Stimulated activated CD4-positive, alpha-beta T cell treated with anti-CD3 and anti-CD28 coated beads, Interleukin-2, amount 100 ng/mL, for 4 hours (primary cell): ENCODE measurements at places on chromosomes 11 and 22.

DNA sequence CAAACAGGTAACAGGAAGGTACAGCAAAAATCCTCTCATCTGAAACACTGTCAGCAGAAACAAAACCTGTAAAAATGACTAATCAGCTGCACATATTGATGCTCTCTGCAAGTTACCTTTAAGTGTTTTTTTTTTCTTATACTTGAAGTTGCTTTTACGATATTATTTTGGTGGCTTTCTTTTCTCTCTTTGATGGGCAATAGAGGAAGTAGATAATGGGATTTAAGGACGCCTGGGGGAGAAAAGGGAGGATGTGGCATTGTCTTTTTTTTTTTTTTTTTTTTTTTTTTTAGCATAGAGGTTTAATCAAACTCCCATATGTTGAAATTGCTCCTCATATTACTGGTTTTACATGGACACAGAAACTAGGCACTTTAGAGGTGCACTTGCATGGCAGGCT is 11.4 kb upstream of the ADSL start:
- DNase-seq, result no peak

DNA sequence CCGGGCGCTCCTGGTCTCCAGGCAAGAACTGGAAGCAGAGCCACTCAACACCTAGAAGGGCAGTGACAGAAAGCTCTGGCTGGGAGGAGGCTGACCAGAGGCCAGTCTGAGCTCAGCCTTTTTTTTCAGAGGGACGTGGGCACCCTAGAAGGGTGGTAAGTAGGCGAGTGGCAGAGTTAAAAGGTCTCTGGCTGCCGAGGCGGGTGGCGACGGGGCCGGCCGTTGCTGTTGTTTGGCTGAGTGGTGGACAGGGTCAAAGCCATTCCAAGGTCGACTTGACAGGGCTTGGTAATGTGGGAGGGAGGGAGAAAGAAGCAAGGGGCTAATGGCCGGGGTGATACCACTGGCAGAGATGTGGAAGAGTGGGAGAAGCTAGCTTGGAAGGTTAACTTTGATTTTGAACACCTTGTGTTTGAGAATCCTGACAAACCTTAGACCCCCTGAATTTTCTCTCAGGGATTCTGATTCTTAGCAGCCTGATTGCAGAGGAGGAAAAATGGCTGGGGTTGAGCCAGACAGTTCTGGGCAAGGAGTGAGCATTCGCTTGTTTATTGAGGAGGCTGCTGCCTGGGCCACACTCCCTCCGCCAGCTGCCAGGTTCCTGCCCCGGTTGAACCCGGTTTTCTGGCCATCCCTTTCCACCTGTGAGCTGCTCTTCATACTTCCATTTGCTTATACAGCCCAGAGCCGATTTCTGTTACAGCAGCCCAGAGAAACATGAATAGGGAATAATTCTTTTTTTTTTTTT is 868 bp upstream of the SYCE3 start:
- DNase-seq, result no peak

- DNase-seq, result no peak
These were observed 62.8 kb downstream of the TEAD1 start for GRCh38 chr11:12737024-12737423.

GRCh38 chr11:3810951-3811350 is 2.6 kb downstream of the PGAP2 start:
- no peak for DNase-seq

DNA sequence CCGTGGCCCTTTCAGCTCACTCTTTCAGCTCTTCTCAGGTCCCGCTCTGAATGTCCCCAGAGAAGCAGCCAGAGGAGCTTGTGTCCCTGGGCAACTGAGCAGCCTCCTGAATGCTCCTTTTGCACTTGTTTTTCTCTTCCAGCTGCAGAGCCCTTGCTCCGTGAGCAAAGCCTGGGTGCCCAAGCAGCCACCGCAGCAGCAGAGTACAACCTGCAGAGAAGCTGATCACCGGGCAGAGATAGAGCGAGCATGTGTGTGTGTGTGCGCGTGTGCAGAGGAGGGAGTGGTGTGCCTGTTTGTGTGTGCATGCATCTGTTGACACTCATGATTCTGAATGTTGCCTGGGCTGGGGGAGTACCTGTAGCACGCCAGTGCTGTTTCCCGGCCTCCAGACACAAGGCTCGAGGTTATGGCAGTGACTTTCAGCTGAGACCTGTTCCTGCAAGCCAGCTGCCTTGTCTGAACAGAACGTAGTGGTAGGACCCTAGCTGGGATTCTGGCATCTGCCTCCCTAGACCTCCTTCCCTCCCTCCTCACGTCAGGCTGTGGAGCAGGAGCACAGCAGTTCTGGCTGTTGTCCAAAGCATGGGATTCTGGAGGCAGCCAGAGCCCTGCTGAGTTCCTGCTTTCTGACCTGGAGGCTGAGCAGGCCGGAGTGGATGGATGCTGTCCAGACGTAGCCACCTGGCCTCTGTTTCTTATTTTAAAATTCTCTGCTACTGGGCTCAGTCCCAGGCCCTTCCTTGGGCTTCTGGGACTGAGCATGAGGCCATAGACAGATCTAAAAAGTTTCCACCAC is 4.5 kb upstream of the MAPK8IP1 start:
- no peak for DNase-seq

DNA sequence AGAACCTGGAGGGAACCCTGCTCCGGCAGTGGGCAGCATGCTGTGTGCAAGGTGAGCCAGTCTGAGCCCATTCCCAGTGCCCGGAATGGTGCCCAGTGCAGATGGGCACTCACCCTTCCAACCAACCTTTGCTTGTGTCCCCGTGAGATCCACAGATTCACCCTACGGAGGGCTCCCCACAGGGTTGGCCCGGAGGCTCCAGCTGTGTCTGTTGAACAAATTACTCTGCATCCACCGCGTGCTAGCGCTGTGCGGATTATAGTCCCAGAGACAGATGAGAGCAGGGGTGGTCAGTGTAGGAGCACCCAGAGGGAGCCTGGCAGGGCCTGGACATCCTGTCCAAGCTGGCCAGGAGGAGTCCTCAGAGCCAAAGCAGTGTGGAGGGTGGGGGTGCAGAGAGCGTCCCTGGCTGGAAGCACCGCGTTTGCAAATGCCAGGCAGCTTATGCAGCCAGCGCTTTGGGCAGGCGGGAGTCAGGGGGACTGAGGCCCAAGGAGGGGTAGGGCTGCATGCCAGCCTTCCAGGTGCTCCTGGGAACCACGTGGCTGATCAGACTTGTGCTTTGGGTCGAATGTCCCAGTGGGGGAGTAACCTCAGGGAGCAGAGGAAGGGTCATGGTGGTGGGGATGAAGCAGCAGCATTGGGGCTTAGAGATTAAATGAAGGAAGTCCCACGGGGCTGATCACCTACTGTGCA is 80.5 kb downstream of the KCNQ1 start:
- DNase-seq, result no peak

GRCh38 chr11:61509043-61510029 is 787 bp downstream of the LRRC10B start:
- peak; percentile 39 for DNase-seq

- DNase-seq, result no peak
These were observed 309.6 kb downstream of the METTL15 start for GRCh38 chr11:28417601-28418323.

DNA sequence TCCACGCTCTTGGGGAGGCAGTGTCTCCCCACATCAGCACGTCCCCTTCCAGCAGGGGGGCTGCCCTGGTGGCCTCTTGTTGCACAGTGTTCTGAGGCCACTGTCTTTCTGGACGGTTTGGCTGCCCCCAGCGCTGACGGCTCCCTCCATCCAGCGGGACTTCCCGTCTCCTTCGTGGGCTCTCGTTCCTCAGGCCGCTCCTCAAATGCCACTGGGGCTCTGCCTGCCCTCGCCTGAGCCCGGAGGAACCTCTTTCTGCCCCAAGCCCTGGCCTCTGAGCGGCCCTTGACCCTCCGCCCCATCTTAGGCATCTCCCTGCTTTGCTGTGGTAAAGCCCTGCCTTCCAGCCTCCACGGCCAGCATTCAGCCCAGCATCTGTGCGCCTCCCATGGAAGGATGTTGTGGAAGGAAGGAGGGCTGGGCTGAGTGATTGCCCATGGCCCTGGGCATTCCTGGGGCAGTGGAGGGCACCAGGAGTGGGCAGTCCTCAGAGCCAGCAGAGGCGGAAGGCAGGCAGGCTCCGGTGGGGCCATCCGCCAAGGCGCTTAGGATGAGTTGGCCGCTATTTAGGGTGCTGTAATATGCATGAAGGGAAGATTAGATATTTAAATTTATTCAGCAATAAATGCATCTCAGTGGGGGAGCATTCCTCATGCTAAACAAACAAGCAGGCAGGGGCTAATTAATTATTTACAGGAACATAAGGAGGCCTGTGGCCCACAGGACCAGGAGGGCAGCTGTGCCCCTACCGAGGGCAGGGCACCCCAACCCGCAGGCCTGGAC is 17.8 kb downstream of the OTUB1 start:
- DNase-seq, result no peak

- DNase-seq, result peak; percentile 79
These were observed 36.5 kb upstream of the HSD17B12 start for GRCh38 chr11:43643898-43644620.

GRCh38 chr22:21829523-21829922 is 37.9 kb downstream of the MAPK1 start:
- no peak for DNase-seq

DNA sequence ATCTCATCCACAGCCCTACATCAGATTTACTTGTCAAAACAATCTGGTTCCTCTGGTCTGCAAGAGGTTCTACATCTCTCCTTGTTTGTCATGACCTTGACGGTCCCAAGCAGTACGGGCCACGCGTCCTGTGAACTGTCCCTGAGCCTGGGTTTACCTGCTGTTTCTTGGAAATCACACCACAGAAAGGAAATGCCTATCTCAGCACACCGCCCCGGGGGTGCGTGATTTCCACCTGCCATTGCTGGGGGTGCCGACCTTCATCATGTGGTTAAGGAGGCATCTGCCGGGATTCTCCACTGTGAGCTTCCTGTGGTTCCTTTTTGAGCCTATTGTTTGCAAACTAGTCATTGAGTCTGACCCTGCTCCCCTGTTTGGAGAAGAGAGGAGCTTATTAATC is 1363.4 kb downstream of the BRD1 start:
- no peak for DNase-seq

DNA sequence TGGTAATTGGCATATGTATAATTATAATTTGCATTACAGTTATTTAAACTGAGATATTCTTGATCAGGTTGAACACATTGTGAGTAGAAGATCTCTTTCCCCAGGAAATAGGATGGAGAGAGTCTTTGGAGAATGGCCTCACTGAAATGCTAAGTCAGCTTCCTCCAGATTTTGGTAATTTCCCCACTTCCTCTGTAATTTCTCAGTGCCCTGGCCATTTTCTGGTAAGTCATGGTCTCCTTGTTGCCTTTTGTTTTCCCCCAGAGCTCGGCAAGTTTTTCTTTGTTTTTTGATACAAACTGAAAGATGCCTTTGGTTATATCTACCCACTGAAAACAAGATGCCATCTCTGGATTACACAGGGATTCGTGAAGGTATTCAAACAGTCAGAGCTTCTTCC is 12.8 kb upstream of the FBXO3 start:
- no peak for DNase-seq

- DNase-seq, result no peak
These were observed 21.6 kb downstream of the IMMP1L start for GRCh38 chr11:31487848-31488247.

DNA sequence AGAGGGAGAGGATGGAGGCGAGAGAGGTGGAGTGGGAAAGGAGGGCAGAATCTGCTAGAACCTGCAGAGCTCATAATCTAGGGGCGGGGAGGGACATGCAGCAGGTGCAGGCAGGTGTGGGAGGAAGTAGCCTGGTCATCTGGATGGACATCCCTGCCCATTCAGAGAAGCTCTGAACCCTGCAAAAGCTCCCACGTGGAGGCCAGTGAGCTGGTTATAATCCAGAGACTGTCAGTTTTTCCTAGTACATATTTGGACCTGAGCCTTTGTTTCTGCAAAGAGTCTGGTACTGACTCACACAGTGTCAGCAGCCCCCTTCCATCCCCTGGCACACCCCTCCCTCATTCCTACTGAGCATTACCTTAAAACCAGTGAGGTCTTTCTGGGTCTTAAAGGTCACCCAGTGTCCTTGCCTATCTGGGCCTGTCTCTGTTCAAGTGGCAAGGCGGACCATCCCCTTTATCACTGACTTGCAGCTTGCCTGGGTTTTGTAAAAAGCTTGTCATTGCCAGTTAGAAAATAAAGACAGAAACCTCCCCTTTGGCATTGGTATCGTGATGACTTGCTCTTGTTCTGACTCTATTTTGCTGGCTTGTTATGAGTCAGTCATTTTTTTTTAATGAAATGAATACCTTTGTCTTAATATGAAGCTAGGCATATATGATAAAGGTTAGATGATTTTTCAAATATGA is 26.1 kb downstream of the PTPRJ start:
- DNase-seq, result no peak

GRCh38 chr11:44754876-44755555 is 28.3 kb downstream of the TSPAN18 start:
- no peak for DNase-seq

DNA sequence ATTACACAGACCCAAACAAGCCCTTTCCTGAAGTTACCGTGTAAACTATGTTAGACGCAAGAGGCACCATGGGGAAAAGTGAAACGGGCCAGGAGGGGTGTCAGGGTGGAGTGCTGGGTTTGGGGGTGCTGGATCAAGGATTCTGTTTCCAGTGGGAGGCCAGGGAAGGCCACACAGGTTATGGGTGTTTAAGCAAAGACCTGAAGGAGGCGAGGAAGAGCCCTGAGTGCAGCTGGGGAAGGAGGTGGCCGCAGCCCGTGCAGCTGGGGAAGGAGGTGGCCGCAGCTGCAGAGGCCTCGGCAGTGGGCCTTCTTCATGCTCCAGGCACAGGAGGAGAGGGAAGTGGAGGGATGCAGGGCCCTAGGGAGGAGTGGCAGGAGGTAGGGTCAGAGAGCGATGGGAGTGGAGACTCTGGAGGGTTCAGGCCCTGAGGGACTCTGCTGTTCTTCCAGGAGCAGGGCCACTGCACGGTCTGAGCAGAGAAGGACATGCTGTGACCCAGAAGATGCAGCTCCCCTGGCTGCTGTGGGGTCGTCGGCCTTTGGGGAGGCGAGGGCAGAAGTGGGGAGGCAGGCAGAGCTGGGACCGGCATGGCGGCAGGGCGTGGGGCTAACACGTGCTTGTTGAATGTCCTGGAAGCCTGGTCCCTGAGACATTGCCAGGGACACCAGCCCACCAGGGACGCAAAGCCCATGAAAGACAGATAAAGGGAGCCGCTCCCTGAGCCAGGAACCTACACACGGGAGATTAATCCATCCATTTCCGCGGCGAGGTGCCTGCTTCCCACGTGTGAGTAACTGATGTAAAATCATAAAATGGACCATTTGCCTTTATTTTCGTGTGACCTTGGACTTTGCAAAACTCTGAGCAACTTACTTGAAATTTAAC is 1049.1 kb downstream of the BRD1 start:
- DNase-seq, result no peak

- no peak for DNase-seq
These were observed 167.4 kb downstream of the NAV2 start for GRCh38 chr11:19880088-19880345.

DNA sequence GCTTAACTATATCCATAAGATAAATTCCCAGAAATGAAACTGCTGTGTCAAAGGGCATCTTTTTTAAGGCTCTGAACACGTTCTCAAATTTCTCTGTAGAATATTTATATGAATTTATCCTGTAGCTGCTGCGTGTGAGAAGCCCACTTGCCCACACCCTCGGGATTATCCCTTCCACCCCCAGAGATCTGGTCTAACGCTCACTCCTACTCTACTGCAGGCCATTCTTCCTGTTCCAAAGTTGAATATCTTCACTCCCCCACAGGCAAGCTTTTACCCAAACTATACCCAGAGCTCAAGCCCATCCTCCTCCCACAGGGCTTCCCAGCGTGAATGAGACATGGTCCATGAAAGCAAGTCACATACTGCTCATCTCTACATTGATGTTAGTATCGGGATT is 24.9 kb downstream of the SIAE start:
- DNase-seq, result no peak
